ENCODE measurements at places on chromosomes 16 and 17.

DNA sequence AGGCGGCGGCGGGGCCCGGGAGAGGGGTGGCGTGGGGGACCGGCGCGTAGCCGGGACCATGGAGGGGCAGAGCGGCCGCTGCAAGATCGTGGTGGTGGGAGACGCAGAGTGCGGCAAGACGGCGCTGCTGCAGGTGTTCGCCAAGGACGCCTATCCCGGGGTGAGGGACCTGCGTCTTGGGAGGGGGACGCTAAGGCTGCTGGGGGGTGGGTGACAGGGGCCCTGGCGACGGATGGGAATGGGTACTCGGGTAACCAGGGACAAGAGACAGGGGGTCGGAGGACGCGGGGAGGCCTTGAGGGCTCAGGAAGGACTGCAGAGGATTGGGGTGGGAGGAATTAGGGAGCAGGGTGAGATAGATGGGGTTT is 243 bp downstream of the RND2 start:
- DNase-seq: peak; percentile 43

GRCh38 chr17:78172249-78173051 is 4.1 kb downstream of the SYNGR2 start:
- no peak for DNase-seq

GRCh38 chr16:66959704-66960161 is 1.3 kb upstream of the CES3 start:
- DNase-seq: no peak

GRCh38 chr16:58652741-58653140 is 23.1 kb upstream of the CNOT1 start:
- DNase-seq: no peak

GRCh38 chr16:25580041-25580440 is 111.7 kb upstream of the HS3ST4 start:
- no peak for DNase-seq

DNA sequence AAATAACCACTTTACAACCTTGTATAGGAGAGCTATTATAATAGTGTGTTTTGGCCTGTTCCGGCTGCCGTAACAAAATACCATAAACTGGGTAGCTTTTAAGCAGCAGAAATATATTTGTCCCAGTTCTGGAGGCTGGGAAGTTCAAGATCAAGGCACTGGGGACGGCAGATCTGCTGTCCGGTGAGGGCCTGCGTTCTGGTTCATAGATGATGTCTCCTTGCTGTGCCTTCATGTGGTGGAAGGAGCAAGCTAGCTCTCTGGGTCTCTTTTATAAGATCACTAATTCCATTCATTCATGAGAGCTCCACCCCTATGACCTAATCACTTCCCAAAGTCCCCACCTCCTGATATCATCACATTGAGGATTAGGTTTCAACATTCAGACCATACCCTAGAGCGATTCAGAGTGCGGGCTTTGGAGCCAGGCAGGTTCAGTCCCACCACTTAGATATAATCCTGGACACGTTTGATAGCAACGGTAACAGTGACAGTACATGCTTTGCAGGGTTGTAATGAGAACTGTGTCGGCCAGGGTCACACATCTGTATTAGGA is 76.2 kb upstream of the ZFHX3 start:
- DNase-seq: no peak

GRCh38 chr17:17463821-17464220 is 13.0 kb upstream of the MED9 start:
- no peak for DNase-seq

- no peak for DNase-seq
These were observed 153.7 kb downstream of the RPTOR start for GRCh38 chr17:80698297-80698696.

- no peak for DNase-seq
These were observed 8.9 kb downstream of the TLE7 start for GRCh38 chr16:71432906-71433305.

DNA sequence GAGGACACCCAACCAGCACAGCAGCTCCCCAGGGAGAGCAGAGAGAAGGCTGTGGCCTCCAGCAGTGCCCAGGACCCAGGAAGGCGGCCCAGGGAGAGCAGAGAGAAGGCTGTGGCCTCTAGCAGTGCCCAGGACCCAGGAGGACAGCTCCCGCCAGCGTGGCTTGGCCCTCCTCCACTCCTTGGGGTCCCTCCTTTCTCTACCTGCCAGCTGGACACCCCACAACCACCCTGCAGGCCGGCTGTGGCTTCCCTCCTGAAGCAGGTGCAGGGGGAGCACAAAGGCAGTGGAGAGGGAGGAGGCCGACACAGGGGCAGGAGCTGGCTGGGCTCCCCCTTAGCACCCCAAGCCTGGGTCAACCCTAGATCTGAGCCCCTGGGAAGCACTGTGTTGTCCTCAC is 54.1 kb upstream of the FASN start:
- DNase-seq: no peak
